ENCODE measurements at places on chromosomes 3 and 15. TPM values are rescaled to one million over a fixed set of nuclear protein-coding genes. Genes with fewer than 3 reads are reported as not detected.

GRCh38 chr3:108513961-108514360 lies 3.6 kb upstream of the MYH15 start:
- no peak for DNase-seq

KPNA4 gene
- polyA plus RNA-seq = 18.2 TPM

DNA sequence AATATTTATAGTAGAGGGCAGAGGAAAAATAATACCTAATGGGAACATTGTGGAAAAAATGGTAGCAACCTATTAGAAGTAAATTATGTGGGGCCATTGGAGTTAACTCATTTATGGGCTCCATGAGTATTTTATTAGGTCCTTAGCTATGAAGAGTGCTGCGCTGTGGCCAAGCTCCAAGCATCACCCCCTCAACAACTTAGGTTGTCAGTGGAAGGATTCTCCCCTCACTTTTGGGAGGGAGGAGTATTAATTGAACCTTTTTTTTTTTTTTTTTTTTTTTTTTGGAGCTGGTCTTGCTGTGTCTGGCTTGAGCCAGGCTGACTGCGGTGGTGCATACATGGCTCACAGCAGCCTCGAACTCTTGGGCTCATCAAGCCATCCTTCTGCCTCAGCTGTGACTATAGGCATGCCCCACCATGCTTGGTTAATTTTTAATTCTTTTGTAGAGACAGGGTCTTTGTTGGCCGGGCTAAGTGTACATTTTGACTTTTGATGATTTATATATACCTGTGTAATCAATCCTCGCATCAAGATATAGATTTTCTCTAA lies 45.2 kb downstream of the TRIM71 start:
- no peak for DNase-seq

DNA sequence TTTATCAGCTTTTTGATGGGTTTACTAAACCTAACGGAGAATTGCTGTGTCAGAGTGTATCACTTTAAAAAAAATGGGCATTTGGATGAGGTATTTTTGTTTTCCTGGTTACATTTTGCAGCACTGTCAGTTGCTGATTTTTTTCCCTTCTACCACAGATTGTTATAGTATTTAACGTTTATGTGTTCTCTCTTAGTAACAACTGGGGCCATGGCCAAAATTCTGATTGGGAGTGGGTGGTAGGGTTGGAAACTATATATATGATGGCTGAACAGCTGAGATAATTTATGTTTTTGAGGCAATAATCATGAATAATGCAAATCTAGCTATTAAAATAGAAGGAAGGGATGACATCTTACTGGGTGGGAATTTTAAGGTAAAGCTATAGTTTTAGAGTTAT lies 229.4 kb upstream of the SUCLG2 start:
- no peak for DNase-seq

SNURF gene
- 66.0 TPM for polyA plus RNA-seq

- no peak for DNase-seq
Measured at GRCh38 chr3:20772869-20773268, 586.9 kb upstream of the SGO1 start.

MFSD1 gene
- polyA plus RNA-seq = 55.8 TPM

DNA sequence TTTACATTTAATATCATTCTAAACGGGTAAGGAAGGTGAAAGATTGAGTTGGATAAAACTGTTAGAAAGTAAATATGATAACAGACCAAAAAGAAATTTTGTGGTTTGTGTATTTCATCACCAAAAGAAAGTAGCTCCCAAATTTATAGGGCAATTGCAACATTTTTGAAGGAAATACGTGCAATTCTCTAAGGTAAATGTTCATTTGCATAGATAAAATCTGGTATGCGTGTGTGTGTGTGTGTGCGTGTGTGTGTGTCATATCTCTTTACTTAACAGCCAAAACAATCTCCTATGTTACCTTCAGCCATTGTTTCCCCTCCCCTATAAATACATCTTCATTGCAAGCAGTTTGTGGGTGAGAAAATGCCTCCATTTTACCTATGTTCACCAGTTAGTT lies 208.4 kb downstream of the TNIK start:
- no peak for DNase-seq

BFSP2 gene
- not detected for polyA plus RNA-seq

GRCh38 chr15:74037171-74038117 lies 42.9 kb downstream of the PML start:
- DNase-seq = no peak

KNL1 gene
- polyA plus RNA-seq = 0.35 TPM

GRCh38 chr15:42759093-42759492 lies 22.2 kb upstream of the CDAN1 start:
- no peak for DNase-seq

LRRIQ4 gene
- not detected for polyA plus RNA-seq

DNA sequence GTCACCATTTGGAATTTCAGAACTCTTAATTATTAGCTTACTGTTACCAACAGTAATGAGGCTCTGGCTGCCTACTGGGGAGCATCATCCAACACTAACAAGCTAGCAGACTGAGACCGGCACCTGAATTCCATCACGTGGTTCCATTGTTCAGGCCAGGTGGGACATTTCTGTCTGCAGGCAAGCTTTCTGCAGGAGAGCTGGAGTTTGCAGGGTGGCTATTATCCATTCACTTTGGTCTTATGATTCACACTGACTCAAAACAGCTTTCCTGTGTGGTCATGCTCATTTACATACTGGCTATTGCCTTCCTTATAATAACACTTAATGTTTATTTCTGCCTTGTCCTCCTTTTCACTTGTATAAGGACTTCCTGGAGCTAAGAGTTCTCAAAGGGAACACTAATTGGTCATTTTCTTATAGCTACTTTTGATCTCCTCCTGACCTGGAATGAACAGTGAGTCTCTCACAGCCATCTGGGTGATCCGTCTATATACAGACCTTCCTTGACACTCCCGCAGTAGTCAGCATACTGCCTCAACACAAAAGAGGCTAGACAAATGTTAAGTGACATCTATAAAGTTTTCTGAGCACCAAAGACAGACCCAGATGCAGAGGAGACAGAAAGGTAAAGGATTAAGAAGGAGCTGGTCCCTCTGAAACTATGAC lies 695.4 kb downstream of the FHIT start:
- no peak for DNase-seq

- no peak for DNase-seq
Measured at GRCh38 chr15:69443032-69443611, 9.5 kb upstream of the RPLP1 start.

RBP2 gene
- polyA plus RNA-seq = not detected

DNA sequence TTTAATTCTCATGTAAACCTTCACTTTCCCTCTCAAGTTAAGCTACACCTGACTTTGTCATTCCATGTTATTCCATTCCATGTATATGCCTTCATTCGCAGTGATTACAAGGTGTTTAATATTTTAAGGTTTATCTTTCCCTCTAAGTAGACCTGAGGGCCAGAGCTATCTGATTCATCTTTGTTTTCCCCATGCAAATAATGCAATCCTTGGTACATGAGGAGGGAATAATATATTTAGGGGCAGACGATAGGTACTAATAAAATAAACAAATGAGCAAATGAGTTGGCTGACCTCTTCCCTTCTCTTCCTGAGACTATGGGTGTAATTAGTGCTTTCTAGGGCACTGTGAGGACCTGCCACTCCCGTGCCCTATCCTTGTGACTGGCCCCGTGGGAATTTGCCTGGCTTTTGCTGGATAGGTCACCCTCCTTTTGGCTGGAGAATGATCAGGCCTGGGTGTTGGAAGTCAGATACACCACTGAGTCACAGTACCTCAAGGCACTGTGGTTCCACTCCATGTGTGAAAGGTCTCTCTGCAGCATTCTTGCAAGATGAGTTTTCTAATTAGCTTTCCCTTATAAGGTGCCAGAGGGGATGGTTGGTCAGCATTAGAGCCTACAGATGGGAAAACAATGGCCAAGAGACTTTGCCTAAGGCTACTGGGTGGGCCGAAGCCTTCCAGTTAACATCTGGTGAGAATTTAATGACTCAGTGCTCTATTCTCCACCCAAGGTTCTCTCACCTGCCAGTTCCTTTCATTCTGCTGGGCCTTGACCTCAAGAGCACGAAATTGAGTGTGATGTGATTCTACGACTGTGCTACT lies 183.2 kb downstream of the P3H2 start:
- no peak for DNase-seq

GASK1A gene
- 10.5 TPM for polyA plus RNA-seq

Data from urinary bladder (tissue), 4 donors.